ENCODE measurements at places on chromosomes 6 and 20.

DNA sequence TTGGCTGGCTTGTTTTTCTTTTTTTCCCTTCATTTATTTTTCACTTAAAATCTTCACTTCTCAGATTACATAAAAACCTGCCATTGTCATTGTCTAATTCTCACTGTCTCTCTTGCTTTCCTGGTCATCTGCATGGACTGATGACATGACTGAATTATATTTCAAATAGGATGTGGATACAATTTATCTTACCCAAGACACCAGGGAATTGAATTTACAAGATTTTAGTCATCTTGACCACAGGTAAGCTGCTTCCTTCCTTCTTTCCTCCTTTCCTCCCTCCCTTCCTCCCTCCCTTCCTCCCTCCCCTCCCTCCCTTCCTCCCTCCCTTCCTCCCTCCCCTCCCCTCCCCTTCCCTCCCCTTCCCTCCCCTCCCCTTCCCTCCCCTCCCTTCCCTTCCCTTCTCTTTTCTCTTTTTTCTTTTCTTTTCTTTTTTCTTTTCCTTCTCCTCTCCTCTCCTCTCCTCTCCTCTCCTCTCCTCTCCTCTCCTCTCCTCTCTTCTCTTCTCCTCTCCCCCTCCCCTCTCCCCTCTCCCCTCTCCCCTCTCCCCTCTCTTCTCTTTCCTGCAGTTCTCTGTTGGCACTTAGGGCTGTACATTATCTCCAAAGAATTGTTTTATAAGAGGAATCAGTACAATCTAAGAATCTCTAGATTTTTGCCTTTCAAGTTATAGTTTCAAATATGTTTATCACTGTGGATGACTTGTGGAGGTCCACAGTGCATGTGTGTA lies 171.5 kb downstream of the CARMIL1 start:
- no peak for DNase-seq

DNA sequence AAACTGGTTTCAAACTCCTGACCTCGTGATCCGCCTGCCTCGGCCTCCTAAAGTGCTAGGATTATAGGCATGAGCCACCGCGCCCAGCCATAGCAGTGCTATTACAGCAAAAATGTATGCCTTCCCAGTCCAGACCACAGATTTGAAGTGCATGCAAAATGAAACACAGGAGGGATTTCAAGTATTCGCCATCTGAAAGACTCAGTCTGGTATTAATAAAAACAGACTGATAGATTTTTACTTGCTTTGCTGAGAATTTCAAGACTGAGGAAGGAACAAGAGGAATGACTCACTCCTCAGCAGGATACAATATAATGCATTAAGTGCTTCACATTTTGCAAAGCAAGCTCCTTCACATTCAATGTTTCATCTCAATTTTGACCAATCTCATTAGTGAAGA lies 134.9 kb downstream of the TMEM200A start:
- DNase-seq: no peak

DNA sequence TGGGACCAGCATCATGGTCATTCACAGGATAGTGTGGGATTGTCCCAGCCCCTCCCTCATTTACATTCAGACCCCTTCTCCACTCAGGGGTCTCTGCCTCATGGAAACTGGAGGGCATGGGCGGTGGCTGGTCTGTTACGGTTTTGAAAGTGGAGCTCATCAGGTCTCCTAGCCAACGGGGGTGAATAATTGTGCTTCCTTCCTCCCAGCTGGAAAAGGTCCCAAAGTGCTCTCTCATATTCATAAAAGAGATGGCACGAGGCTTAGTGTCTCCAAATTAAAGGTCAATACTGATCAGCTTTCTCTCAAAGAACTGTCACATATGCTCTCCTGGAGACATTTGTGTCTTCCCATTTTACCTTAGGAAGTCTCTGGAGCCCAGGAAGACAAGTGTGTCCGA lies 19.9 kb downstream of the JARID2 start:
- no peak for DNase-seq

GRCh38 chr6:167976708-167977107 lies 20.8 kb upstream of the KIF25 start:
- DNase-seq: no peak

DNA sequence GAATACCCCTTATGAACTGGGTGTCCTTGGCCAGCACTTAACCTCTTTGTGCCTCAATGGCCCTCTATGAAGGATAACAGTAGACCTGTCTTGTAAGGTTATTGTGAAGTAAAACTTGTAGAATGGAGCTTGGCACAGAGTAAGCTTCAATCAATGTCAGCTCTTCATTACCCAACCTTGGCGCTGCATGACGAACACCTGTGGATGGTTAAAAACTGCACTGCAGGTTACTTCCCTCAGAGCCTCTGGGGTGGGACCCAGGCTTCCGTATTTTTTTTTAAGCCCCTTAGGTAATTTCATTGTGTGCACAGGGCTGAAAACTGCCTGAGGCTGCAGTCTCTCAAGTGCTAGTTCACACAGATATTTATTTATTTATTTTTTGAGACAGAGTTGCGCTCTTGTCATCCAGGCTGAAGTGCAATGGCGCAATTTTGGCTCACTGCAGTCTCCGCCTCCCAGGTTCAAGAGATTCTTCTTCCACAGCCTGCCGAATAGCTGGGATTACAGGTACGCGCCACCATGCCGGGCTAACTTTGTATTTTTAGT lies 42.8 kb upstream of the SLC23A2 start:
- no peak for DNase-seq

DNA sequence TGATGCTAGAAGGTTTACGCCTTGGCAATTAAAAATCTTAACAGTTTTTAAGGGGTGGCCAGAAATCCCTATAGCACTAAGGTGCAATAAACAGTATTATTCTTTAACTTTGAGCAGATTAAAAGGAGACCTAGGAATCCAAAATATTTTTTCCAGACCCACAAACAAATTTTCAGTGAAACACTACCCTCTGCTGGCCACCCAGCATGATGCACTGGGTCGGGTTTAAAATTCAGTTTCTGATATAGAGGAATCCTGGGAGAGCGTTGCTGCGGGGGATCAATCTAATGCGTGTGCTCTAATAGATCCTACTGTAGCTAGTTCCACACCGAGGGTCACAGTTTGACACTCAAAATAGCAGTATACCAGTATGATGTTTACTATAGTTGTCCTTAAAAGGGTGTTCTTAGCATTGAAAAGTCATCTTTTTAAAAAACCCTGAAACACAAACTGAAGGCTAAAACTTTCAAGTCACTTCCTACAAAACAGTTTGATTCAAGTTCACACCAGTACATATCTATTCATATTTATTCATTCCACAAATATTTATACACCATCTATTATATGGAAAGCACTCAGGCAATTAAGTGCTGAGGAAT lies 10.2 kb downstream of the UBE3D start:
- peak; percentile 59 for DNase-seq

- no peak for DNase-seq
These were observed 150.8 kb downstream of the OR2B2 start for GRCh38 chr6:27761391-27761790.

DNA sequence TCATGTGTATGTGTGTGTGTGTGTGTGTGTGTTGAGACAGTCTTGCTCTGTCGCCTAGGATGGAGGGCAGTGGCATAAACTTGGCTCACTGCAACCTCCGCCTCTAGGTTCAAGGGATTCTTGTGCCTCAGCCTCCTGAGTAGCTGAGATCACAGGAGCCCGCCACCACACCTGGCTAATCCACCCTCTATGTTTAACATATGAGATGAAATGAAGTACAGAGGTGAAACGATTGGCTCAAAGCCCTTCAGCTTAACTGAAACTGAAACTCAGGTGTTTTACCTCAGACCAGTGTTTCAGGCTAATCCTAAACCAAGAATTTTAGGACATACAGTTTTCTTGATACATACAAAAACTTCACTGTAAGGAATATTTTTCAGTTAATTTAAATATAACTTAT lies 167.3 kb downstream of the KCNQ5 start:
- DNase-seq: no peak

DNA sequence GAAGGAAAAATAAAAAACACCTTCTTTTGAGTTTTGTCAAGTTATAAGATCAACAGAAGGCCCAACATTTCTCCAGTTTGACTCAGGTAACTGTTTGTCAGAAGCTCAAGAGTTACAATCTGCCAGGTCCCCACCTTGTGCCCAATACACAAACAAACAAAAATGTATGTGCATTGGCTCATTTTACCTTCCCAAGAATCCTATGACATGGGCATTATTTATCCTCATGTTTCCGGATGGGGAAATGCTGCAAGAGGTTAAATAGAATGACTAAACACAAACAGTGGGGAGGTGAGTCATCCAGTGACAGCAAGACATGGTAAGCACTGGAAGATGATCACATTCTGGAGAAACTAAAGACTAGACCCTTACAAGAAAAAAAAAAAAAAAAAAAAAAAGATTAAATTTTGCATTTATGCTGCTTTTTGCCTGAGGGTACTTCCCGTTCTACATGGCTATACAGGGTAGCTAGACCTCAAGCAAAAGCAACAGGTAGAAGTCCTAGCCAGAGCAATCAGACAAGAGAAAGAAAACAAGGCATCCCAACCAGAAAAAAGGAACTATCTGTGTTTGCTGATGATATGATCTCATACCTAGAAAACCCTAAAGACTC lies 23.6 kb upstream of the ANKRD60 start:
- peak; percentile 25 for DNase-seq

DNA sequence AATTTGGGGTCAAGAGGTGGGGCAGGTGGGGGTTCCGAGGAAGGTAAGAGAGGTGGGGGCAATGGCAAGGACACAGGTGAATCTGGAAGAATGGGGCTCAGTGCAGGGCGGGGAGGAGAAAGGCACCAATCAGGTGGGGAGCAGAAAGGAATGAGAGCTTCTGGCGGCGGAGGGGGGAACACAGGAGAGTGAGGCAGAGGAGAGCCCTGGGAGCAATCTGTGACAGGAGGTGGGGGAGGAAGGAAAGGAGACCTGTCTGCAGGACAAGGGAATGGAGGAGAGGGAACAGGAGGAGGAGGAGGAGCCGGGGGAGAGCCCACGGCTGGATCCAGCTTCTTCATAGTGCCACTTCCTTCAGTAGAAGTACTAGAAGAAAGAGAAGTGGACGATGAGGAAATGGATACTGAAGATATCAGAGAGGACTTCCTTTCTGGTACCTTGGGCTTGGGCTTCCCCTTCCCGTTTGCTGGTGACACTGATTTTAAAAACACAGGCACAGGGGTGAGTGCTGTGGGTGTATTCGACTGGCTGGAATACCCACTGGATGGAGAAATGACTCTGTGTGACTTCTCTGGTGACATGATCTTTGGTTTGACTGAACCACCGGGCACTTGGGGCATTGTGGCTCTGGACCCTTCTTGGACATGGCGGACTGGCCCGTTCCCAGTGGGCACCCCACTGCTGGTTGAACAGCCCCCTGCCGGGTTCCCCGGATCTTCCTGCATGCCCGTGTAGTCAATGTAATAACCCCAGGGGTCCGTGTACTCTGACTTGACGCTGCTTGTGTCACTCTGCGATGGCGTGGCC lies 27.4 kb downstream of the HEBP2 start:
- DNase-seq: no peak

DNA sequence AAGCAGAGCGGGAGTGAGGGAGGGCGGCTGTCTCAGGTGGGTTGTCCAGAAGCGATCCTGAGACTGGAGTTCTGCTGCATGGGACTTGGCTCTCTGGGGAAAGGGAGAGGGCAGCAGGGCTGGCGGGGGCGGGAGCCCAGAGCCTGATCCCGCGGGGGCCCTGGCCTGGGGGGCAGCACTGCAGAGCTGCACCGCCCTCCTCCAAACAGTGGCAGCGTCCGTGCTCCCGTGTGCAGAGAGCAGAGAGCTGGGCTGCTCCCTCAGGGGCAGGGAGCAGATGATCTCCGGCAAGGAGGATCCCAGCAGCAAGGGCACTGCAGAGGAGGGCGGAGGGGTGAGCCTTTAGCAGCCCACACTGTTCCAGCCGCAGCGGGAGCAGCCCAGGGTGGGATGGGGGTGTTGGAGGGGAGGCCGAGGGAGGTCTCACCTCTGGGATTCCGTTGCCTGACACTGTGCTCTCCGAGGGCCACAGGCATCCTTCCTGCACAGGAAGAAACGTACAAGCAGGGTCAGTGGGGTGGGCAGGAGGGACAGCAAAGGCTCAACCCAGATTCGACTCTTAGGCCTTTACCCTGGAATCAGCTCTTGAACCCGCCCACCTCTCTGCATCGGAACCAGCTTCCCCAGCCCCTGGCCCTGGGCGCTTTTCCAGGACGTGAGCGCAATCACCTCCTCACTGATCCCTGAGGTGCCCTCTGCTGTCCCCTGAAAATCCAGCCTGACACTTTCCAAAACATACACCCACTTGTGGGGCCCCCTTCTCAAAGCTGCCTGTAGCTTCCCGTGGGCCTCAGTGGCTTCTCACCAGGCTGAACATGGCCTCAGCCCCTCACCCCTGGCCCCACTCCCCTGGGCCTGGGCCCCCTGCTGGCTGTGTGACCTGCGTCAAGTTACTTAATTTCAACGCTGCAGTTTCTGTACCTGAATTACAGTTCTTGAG lies 32.6 kb upstream of the ZBP1 start:
- DNase-seq: no peak

DNA sequence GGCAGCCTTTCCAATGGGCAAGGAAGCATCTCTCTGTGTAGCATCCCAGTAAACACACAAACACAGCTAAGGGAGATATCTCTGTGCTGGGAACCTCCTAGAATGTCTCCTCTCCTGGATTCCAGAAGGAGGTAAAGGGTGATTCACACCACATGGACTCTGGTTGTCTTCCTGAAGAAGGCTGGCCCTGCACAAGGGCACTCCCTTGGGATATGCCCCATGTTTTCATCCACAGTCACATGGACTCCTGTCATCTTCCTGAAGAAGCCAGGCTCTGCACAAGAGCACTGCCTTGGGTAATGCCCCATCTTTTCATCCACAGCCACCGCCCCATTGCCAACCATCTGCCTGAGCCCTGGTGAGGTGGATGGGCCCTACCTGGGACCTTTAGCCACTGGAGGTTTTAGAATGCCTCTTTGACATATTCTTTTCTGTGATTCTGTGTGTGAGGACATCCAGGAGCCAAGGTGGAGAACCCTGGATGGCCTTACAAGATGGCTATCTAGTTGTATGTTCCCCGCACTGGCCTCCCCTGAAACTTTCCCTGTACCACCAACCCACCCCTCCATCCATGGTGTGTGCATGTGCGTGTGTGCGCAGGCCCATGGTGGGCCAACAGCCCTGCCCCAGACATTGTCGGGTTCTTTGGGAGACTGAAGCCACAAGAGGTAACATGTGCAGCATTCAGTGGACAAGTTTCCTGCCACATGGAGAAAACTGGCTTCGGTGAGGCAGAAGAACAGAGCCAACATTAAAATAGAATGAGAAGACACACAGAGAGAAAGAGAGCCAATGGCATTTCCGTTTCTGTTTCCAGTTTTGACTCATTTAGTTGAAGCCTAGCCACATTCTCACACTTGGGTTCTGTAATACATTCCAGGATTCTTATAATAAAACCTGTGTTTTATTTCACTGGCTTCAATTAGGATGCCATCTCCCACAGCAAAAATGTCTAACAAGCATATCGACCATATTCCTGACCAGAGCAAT lies 110.2 kb upstream of the CST7 start:
- no peak for DNase-seq

DNA sequence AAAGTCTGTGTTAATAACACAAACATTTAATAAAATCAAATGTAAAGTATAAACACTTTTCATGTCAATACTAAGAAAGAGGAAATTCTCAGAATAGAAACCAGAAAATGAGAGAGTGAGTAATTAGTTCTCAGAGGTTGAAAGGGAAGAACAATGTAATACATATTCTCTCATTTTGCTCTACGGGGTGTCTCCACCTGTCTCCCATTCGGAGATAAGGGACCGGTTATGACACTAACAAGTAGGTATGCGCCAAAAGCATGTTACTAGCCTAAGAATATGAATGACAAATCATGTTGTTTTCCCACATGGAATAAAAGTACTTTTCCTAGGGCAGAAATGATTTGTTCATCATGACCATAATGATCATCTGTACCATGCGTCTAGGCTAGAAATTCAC lies 35.6 kb upstream of the PRELID3B start:
- DNase-seq: no peak

- peak; percentile 70 for DNase-seq
These were observed 866.7 kb upstream of the GJE1 start for GRCh38 chr6:141265756-141266623.
